ENCODE measurements at places on chromosomes 2 and 18. TPM values are rescaled to one million over a fixed set of nuclear protein-coding genes. Genes with fewer than 3 reads are reported as not detected.

Gene NFE2L2
- polyA plus RNA-seq = 56.7 TPM

DNA sequence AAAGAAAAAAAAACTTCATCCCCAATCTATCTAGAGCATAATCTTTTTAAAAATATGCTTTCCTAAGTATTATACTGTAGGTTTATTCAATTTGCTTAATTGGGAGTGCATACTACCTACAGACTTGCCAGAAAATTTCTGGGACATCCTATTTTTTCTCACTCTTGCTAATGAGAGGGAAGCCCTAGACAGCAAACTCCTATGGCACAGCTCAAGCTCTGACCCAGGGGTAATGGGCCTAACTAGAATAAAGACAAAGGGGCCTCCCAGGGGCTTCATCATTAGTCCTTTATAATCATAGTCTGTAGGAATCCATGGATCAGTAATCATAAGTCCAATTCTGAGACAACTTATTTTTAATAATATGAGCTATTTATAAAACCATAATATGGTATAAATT, 142.6 kb upstream of the ITGA4 start:
- H3K27ac ChIP-seq = peak overlapping the region; percentile 49
- H3K27me3 ChIP-seq = no peaks in the 10 kb centered on the region
- H3K4me3 ChIP-seq = no peak overlapping the region
- H3K36me3 ChIP-seq = no peaks in the 10 kb centered on the region
- no peaks in the 10 kb centered on the region for H3K4me1 ChIP-seq

Gene REG1B
- polyA plus RNA-seq = 24.3 TPM

GRCh38 chr2:186347472-186347871, 138.6 kb upstream of the ZC3H15 start:
- H3K27ac ChIP-seq = no peak overlapping the region
- no peaks in the 10 kb centered on the region for H3K36me3 ChIP-seq
- no peak overlapping the region for H3K4me3 ChIP-seq

DNA sequence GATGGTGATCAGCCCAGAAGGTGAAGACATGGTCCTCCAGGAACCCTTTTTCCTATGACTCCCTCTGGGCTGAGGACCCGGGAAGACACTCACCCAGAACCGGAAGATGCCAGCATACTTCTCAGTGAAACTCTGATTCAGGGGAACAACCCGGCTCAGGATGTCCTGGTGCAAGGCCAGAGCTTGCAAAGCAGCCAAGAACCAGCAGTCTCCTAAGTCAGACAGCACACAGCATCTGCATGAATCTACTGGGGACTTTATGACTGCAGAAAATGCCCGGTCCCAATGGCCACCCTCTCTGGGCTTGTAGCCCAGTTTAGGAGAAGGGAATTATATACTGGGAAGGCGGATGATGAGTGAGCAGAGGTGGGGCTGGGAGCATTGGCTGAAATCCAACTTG, 15.3 kb downstream of the CAPN14 start:
- H3K27ac ChIP-seq = no peak overlapping the region
- H3K27me3 ChIP-seq = peaks cover 2% of the 10 kb centered on the region

DNA sequence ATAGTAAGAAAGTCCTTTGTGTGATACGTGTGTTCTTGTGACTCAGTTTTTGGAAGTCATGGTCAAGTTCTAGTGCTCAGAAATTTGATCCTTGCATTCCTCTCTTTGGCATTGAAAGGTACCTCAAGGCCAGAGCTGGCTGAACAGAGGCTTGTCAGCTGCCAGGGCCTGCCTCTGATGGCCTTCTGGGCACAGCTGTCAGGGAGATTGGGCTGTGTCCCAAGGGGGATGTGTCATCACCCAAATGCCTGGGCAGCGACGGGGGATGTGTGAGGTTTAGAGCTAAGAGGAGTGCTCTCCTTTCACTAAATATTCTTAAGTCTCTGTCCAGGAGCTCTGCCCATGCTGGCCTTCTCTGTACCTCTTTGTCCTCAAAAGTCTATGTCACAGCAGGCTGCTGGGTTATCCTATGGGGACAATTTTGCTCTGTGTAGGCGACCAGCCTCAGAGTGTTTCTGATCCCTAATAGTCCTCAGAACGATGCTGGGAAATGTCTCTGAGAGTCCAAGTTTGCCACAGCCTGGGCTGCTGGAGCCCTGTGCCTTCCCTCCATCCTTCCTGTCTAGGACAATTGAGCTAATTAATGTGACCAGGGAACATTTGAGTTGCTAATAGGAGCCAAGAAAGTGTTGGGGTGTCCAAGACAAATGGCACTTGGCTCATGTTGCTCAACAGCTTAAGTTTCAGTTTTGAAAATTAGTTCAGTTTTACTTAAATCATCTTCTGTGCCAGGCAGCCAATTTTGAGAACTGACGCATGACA, 115.4 kb upstream of the ZNF521 start:
- no peak overlapping the region for H3K4me3 ChIP-seq
- no peaks in the 10 kb centered on the region for H3K4me1 ChIP-seq
- no peak for DNase-seq
- no peaks in the 10 kb centered on the region for H3K36me3 ChIP-seq
- no peaks in the 10 kb centered on the region for H3K27me3 ChIP-seq

DNA sequence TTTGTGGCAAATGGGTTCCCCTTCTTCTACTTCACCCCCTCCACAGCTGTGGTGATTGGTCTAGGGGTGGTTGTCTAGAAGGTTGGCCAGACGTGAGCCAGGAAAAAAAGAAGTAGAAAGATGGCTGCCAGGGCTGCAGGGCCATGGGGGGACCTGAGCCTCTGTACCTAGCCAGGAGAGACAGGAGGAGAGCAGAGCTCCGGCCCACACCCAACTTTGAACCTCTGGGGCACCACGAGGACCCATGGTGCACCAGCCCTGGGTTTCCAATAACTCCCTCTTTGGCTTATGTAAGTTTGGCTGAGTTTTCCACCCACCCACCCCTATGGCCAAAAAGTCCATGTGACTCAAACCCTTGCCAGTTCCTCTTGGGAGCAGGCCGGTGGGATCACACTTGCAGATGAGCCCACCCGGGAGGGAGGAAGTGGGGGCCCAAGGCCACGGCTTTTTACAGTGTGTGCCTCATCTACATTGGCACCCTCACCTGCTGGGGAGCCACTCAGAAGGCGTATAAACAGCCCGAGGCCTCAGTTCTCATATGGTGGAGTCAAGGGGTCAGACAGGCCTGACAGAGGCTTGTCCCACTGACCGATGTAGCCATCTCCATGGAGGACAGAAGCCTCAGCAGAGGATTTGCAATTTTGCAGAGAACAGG, 293.1 kb upstream of the HDAC4 start:
- no peaks in the 10 kb centered on the region for H3K4me1 ChIP-seq
- H3K27me3 ChIP-seq = no peaks in the 10 kb centered on the region

- no peak overlapping the region for H3K4me3 ChIP-seq
- H3K4me1 ChIP-seq = no peaks in the 10 kb centered on the region
- DNase-seq = no peak
- H3K27ac ChIP-seq = no peak overlapping the region
- H3K36me3 ChIP-seq = peaks cover 6% of the 10 kb centered on the region
Observed at GRCh38 chr2:173138962-173139361, 63.3 kb downstream of the MAP3K20 start.

Gene SERPINB4
- polyA plus RNA-seq = not detected

DNA sequence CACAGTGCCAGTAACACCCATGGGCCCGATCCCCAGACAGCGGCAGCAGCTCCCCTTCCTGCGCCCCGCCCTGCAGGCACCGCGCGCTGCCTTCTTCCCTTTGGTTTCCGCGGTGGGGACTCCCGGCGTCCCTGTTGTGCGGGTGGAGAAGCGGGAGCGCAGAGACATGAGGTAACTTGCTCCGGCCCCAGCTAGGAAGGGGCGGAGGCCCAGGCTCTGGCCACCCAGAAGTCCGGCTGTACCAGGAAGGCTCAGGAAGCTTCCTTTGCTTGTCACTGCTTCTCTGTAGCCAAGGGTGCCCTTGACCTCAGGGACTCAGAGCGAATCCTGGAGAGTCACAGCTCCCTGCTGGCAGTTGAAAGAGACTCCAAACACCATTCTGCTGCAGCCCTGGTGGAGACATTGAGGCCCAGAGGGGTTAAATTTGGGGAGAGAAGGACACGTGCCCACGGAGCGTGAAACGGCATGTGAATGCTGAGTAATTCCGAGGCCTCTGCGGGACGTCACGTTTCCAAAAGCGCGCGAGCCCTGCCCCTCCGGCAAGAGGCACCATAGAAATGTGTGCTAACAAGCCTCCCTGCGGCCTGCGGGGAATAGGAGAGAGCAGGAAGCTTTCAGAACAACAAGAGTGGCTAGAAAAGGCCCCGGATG, 6.7 kb upstream of the ADCY3 start:
- H3K4me3 ChIP-seq = no peak overlapping the region
- H3K36me3 ChIP-seq = no peaks in the 10 kb centered on the region
- DNase-seq = peak; percentile 38
